ENCODE measurements at places on chromosomes 1 and 21.

- no peak for DNase-seq
These were observed 54.3 kb downstream of the LRRC8C start for GRCh38 chr1:89687254-89687653.

DNA sequence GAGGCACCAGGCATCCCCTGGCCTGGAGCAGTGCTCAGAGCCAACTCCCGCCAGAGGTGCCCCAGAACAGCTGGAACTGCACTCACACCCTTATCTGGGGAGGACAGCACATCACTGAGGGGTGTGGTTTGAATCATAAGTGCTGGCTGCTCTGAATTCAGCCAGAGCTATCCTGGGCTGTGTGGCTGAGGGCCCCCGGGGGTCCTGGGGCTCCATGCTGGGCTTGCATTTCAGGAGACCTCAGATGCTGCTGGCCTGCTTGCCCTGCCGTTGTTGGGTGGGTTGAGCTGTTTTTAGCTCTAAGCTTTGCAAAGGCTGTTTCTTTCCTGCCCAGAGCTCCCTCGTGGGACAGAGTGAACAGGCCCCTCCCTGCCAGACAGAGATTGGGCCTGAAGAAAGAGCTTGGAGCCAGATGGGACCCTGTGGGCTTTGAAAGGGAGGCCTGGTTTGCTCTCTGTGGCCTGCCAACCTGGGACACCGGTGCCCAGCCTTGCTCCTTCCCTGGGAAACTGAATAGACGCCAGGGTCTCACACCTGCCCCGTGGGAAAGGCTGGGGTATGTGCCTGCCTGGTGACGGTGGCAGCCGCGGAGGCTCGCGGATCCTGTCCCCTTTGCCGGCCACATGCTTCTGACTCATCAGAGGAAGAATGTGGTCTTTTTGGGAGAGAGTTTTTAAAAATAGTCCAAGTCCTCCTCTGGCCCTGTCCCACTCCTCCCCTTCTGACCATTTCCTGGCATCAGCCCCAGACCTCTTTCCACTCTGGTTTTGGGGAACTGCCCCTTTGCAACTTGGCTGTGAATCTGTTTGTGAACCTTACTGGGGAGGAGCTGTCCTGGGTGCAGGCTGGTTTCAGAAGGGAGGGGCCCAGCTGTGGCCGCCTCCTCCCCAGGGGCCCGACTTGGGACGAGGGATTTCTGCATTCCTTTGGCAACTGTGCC, 30.0 kb downstream of the ARHGEF10L start:
- no peak for DNase-seq

- no peak for DNase-seq
These were observed 33.2 kb upstream of the MAGOH start for GRCh38 chr1:53271446-53272090.

DNA sequence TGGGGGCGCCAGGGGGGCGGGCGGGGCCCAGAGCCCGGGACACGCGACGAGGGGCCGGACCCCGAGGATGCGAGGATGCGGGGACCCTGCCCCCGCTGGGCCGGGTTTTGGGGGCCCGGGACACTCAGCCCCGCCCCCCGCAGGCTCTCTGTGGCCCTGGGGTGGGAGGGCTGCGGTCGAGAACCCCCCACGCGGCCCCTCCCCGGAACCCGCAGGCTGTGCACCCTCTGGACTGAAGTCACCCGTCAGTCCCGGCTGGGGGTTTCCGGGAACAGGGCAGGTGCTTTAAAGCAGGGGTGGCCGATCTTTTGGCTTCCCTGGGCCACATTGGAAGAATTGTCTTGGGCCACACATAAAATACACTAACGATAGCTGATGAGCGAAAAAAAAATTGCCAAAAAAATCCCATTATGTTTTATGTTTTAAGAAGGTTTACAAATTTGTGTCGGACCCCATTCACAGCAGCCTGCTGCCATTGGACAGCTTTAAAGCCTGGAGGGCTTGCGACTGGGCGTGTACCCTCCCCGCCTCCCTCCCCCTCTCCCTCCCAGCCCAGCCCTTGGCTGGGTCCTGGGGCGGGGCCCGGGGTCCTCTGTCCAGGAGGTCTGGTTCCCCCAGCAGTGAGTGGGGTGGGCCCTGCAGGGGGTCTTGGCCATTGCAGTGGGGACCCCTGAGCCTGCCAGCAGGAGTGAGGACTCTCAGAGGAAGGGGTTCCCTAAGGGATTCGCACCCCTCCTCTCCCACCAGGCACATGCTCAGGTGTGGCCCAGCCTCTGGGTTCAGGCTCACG, 21.6 kb upstream of the C1orf159 start:
- no peak for DNase-seq

- DNase-seq = no peak
These were observed 3.0 kb downstream of the GGPS1 start for GRCh38 chr1:235331401-235331800.

- no peak for DNase-seq
These were observed 161.7 kb downstream of the PLPP3 start for GRCh38 chr1:56417646-56418045.

DNA sequence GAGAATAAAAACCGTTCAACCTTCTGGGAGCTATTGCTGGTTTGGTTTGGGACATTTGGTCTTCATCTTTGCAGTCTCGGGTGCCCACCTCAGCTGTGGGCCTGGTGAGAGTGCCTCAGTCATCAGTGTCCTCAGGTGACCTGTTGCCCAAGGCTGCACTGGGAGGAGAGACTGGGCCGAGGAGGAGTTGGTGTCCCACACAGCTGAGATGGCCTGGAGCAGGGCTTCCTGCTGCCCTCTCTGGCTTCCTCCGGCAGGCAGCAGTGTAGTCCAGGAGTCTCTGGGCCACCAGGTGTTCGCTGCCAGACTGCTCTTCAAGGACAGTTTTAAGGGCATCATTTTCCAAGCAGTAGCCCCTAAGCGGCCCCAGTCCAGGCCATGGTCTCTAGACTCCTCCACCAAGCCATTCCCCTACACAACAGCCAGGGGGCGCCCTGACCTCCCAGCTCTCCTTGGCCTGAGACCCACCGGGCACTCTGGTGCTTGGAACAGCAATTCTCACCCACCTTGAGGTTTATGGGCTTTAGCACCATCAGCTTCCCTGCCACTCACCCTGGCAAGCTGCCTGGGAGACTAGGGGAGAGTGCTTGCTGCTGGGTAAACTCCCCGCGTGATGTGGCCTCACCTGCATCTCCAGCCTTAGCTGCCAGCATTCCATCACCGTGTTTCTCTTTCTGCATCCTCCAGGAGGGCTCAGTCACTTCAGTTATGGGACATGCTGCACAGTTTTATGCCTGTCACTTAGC, 9.1 kb upstream of the SYTL1 start:
- DNase-seq = no peak

GRCh38 chr1:204377800-204378668, 18.3 kb upstream of the PLEKHA6 start:
- peak; percentile 15 for DNase-seq

GRCh38 chr1:27646676-27647075, 11.7 kb upstream of the FGR start:
- no peak for DNase-seq

DNA sequence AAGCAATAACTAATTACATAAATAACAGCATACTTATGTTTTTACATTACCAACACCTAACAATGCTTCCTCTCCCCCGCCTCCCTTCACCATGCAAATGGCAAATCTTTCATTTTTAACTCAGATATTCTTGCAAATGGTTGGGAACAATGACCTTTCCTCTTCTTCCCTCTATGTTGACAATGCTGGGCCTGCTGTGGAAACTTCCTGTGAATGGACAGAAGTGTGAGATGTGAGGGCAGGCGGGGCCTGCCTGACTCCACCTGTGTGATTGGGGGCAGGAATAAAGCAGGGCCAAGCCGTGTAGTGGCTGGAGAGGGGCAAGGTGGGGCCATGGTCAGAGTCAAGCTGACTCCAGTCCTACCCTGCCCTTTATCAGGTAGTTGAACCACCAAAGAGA, 289.6 kb downstream of the RPS6KC1 start:
- no peak for DNase-seq

DNA sequence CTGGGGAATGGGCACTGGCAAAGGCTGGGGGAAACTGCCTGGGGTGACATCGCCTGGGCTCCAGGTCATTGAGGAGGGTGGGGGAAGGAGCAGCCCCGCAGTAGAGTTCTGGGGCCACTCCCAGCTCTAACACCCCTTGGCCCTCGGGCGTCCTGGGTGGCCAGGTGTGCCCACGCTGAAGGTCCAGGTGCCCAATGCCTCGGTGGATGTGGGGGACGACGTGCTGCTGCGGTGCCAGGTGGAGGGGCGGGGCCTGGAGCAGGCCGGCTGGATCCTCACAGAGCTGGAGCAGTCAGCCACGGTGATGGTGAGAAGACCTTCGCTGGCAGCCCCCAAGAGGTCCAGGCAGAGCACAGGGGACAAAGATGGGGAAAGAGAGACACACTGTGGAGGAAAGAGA, 7.7 kb downstream of the NTRK1 start:
- DNase-seq = no peak

GRCh38 chr1:31216016-31216415, 23.7 kb downstream of the NKAIN1 start:
- peak; percentile 86 for DNase-seq

GRCh38 chr1:247107694-247108093, 3.5 kb upstream of the ZNF669 start:
- no peak for DNase-seq

GRCh38 chr1:22619798-22620197, 16.6 kb upstream of the C1QA start:
- DNase-seq = no peak

GRCh38 chr1:110312188-110313121, 26.7 kb upstream of the RBM15 start:
- DNase-seq = peak; percentile 63

DNA sequence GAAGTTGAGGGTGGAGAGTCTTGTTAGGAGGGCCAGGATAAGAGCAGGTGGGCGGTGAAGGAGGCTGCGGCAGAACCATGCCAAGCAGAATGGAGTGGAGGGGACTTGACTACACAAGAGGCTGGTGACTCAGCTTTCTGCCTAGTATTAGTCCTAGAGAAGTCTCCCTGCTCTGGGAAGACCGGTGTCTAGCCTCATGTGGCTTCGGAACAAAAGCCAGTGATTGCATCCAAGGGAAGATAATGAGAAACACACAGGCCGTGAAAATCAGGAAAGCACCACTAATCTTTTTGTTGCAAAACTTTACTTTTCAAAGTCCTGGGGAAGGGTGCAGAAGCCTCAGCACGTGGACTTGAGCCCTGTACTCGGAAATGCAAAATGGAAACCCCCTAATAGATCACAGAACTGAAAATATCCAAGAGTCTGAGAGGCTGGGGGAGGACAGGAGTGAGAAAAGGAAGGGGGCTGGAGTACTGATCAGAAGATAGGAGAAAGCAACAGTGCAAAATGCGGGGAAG, 31.4 kb downstream of the DDR2 start:
- DNase-seq = no peak

DNA sequence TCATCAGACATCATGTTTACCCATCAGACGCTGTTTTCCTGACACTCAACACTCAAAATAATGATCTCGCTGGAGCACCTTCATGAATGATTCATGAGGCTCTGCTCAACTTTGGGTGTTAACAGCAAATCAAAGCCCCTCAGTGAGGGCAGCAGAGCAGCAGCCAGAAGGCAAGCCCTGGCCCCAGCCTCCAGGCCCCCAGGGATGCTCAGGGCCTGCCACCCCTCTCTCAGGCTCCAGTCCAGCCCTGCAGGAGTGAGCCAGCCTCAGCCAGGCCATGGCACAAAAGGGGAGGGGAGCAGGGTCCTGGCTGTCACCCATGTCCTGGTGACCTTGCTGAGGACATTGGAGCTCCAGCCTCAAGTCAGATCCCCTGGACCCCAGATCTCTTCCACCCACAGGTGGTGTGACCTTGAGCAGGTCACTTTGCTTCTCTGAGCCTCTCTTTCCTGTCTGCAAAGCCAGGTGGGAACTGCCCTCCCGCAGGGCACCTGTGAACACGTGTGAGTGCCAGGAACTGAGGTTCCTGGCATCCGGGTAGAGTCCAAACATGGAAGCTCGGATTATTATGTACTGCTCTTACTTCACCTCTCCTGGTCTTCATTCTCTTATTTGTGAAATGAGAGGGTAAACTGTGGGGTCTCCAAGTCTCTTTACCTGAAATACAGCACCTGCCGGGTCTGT, 161.6 kb upstream of the VAMP3 start:
- peak; percentile 9 for DNase-seq

DNA sequence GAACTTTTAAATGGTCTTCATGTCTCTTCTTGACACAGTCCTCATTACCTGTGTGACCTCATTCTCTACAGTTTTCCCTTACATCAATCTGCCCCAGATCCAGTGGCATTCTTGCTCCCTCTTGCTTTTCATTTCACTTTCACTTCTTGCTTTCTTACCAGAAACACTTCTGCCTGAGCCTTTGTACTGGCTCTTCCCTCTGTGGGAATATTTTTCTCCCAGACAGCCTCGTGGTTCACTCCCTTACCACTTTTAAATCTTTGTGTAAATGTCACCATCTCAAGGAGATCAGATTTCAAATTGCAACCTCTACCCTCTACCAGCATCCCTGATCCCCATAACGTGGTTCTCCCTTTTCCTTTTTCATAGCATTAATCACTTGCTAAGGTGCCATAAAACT, 73.2 kb downstream of the DISC1 start:
- DNase-seq = no peak

- no peak for DNase-seq
These were observed 6.3 kb downstream of the CRCT1 start for GRCh38 chr1:152520561-152521090.

GRCh38 chr1:56461158-56462127, 117.9 kb downstream of the PLPP3 start:
- no peak for DNase-seq

DNA sequence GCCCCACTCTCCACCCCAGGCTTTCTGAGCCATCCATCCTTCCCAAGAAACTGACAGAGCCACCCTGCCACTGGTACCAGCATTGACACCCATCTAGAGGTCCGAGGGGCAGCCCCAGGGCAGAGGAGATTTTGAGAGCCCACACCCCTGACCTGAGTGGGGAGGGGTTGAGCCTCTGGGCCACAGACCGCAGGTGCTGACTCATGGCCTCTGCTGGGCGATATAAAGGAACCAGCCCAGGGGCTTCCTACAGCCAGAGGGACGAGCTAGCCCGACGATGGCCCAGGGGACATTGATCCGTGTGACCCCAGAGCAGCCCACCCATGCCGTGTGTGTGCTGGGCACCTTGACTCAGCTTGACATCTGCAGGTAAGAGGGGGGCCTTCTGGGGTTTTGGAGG, at the start of gene PADI4:
Gene PADI4, plus strand, starts transcription at position 252 of the 400 bp plus-strand sequence. Its CDS starts 26 bp downstream, at position 278.
- no peak for DNase-seq
